ENCODE measurements at places on chromosomes 4 and X. TPM values are rescaled to one million over a fixed set of nuclear protein-coding genes. Genes with fewer than 3 reads are reported as not detected.

- no peak for DNase-seq
These were observed 27.0 kb upstream of the PROM1 start for GRCh38 chr4:16110661-16111290.

DNA sequence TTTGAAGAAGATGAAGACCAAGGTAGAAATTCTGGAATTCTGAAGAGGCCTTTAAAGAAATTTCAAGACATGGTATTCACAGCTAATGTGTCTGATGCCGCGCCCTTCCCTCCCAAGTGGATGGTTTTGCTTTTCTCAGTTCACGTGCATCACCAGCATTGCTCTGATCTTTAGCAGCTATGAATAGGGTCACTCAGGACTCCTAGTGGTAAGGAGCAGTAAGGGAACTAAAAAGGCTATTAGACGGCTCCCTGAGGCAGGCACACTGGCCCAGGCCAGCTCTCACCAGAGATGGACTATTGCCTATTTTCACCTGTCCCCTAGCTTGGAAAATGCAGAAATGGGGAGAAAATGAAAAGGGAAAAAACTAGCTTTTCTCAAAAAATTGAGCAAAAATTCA, 447.5 kb upstream of the RASGEF1B start:
- DNase-seq = peak; percentile 9

DNA sequence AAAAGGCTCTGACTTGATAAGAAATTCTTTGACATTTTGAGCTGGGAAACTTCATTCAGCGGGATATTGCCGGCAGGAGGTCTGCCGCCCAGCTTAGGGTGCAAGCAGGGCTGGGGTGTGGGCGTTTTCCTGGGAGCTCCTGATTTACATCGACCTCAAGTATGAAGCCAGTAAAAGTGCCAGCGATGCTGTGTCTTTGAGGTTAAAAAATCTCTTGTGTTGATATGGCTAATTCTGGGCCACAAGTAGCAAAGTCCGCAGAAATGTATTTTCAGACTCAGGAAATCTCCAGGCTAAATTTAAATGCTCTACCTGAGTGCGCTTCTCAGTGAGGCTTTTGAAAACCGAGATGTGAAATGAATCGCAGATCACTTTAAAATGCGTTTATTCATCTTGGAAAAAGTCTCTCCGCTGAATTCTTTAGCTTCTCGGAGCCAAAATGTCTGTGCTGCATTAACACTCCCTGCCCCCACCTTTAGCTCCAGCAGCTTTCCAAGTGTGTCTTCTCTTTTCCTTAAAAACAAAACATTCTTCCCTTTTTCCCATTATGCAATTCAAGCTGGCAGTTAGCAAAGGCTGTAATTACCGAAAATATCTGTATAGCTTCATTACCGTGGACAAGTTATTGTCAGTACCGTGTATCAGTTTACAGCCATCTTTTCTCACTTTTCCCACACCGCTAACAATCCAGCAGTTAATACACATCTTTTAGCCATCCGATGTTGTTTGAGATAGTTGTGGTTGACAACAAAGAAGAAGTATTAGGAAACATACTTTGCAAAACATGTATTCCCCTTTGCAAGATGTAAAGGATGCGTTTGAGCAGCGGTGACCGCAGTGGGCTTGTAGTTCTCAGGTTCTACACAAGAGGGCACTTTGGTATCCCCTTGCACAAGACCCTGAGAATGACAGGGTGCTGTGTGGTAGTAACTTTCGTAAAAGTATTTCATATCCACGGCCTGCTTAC, 136.0 kb upstream of the STX18 start:
- DNase-seq = no peak

The ADH1B gene
- not detected for total RNA-seq

The CXCL9 gene
- not detected for total RNA-seq

DNA sequence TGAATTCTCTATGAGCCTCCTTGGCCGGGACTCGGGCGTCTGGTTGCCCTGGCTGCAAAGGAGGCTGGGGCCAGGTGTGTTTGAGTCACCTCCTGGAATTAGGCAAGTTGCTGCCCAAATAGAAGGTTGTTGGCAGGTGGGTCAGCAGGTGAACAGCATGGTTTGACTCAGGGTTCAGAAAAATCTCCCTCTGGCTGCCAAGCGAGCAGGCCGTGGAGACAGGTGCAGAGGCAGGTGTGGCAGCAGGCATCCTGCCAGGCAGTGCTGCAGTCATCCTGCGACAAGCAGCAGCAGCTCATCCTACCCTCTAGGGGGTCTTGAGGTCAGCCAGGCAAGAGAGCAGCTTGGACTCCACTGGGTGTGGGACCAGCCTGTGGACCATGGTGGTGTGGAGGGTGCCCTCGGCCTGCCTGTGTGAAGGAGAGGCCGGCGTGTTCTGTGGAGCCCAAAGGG, 8.2 kb downstream of the MSANTD1 start:
- no peak for DNase-seq

GRCh38 chrX:46918434-46918833, 6.2 kb downstream of the JADE3 start:
- no peak for DNase-seq

GRCh38 chr4:17688011-17688441, 73.6 kb downstream of the MED28 start:
- DNase-seq = no peak

GRCh38 chr4:122762520-122762919, 30.0 kb downstream of the BBS12 start:
- DNase-seq = no peak

The HTT gene
- 14.6 TPM for total RNA-seq

The TBX22 gene
- total RNA-seq = not detected

DNA sequence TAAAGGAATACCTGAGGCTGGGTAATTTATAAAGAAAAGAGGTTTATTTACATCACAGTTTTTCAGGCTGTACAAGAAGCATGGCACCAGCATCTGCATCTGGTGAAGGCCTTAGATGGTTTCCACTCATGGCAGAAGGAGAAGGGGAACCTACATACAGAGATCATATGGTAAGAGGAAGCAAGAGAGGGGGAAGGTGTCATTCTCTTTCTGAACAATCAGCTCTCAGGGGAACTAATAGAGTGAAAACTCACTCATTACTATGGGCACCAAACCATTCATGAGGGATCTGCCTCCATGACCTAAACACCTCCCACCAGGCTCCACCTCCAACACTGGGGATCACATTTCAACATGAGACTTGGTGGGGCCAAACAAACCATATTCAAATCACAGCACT, 61.7 kb upstream of the PPP1R2C start:
- no peak for DNase-seq

All from NCI-H460 (cell line).